Activated CD4-positive, alpha-beta T cell treated with anti-CD3 and anti-CD28 coated beads for 4 hours (primary cell): ENCODE measurements at places on chromosomes 5 and 9.

- no peak for DNase-seq
Observed at GRCh38 chr5:38346593-38346992, 88.2 kb downstream of the EGFLAM start.

- DNase-seq, result no peak
Observed at GRCh38 chr9:30944225-30944569, 1440.2 kb upstream of the ACO1 start.

DNA sequence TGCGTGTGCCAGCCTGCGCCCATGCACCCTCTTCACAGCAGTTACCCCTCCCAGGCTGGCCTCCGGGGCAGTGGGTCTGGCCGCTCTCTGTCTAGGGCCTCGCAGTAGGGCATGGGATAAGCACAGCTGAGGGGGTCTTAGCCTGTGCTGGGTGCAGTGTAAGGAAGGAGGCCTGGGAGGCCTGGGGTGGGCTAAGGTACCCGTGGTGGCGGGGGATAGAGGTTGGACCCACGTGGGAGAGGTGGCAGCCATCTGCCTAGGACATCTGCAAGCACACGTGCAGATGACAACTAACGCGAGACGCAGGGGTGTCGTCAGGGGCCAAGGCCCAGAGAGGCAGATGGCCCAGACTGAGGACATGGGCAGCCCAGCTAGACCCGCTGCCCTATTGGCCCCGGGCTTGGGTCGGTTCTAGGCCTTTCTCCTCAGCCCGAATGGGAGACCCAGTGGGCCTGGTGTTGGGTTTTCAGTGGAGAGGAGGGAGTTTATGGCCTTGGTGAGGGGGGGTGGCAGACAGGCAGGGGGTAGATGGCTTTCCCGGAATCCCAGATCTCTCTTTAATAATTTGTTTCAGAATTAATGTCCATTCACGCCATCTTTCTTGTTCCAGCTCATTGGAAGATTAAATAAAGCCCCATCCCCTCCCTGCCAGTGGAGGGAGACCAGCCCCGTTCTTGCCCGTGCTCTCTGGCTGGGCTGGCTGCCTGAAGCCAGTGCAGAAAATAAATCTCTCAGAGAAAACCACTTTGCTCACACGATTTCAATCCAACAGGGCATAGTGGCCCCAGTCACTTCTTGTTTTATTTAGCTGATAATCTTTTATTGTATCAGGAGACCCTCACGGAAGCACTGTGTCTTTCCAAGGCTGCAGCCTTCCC, 154.2 kb downstream of the GAPVD1 start:
- no peak for DNase-seq

GRCh38 chr9:34046784-34047379, 1.8 kb downstream of the UBAP2 start:
- no peak for DNase-seq

GRCh38 chr9:68970151-68970550, 43.8 kb downstream of the PRKACG start:
- DNase-seq, result no peak

GRCh38 chr5:102561894-102562760, 63.3 kb upstream of the SLCO6A1 start:
- no peak for DNase-seq

- DNase-seq, result no peak
Observed at GRCh38 chr9:108104991-108105390, 615.4 kb upstream of the KLF4 start.

GRCh38 chr9:18499062-18499461, 25.1 kb downstream of the ADAMTSL1 start:
- DNase-seq, result no peak

- DNase-seq, result no peak
Observed at GRCh38 chr5:17734011-17734410, 99.8 kb downstream of the TAF11L14 start.

DNA sequence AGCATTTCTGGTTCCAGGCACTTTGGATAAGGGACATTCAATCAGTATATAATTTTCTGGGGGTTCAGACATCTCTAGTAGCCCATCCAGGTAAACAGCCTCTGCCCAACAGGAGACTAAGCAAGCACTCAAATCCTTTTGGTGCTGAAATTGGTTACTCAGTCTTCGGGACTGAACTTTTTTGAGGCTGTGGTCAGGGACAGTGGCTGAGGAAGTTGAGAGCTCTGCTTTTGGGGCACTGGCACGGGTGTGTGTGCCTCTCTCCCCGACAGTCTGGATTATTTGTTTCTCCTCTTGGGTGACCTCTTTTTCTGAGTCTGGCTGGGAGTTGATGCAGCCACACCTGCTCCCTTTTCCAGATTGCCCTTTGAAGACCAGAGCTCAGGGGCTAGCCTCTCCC, 47.6 kb downstream of the ACER2 start:
- no peak for DNase-seq
